ENCODE measurements at places on chromosomes 12 and 14.

DNA sequence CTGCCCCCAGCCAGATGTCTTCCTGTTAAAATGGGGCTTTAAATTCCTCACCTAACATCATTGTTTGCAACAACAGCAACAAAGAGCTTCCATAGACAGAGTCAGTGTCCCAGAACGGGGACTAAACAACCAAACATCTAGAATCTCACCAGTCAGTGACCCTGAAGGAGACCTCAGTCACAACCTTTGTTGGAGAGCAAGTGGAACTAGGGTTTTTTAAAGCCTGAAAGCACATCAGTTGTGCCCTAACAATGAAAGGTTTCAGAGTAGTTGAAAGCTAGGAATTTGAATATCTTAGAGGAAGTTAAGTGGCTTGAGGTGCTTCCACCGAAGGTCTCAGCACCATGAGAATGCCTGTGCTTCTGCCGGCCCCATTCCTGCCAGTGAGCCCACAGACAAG is 5.0 kb upstream of the ALDH2 start:
- DNase-seq: no peak

DNA sequence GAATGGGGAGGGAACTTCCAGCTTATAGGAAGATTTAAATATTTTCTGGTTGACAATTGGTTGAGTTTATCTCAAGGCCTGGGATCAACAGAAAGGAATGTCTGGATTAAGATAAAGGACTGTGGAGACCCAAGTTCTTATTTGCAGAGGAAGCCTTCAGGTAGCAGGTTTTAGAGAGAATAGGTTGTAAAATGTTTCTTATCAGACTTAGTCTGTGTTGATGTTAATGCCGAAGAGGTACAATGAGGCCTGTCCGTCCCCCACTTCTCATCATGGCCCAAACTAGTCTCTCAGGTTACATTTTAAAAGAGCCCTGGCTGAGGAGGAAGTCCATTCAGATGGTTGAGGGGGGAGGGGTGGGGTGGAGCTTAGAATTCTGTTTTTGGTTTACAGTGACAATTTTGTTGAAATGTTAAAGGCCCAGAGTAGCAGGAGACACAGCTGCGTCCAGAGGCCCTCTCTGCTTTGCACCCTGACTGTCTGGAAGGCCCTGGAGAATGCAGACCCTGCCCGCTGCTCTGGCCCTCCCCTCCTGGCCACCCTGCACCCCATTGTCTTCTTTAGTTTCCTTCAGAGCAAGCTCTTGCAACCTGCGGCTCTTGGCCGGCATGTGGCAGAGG is 672.5 kb upstream of the TMEM132C start:
- no peak for DNase-seq

DNA sequence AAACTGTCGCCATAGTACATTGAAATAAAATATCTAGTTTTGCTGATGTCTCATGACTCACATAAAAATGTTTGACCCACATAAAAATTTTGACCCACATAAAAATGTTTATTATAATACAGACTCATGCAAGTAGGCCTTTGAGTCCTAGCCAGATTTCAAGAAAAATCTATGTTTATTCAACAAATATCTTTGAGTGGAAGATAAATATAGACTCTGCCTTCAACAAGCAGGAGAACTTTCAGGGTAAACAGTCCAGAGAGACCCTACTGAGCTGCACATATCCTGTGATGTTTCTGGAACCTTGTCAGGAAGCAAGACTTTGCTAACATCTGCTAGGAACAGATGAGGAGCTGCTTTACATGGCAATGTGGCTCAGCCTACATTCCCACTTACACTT is 283.1 kb downstream of the MDGA2 start:
- DNase-seq: no peak

DNA sequence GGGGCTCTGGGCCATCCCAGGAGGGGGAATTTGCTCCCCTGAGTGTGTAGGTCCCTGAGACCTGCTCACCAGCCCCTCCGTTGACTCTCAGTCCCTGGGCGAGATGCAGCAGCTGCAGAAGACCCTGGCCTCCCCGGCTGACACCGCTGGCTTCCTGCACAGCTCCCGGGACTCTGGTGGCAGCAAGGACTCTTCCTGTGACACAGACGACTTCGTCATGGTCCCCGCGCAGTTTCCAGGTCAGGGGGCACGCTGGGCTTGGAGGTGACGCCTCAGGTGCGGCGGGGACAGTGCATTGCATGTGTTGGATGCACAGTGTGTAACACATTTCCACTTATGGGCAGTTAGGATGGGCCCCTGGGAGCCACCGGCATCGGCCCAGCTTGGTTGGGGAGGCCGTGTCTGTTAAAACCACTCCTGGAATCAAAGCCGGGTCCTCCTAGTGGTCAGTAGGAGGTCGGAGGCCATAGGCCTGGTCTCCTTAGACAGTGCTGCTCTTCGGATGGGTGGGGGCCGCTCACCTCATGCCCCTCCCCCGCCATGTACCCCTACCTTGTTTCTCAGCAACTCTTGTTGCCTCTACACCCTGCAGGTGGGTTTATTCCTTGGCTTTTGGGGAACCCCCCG is 17.1 kb upstream of the PUS1 start:
- DNase-seq: no peak

DNA sequence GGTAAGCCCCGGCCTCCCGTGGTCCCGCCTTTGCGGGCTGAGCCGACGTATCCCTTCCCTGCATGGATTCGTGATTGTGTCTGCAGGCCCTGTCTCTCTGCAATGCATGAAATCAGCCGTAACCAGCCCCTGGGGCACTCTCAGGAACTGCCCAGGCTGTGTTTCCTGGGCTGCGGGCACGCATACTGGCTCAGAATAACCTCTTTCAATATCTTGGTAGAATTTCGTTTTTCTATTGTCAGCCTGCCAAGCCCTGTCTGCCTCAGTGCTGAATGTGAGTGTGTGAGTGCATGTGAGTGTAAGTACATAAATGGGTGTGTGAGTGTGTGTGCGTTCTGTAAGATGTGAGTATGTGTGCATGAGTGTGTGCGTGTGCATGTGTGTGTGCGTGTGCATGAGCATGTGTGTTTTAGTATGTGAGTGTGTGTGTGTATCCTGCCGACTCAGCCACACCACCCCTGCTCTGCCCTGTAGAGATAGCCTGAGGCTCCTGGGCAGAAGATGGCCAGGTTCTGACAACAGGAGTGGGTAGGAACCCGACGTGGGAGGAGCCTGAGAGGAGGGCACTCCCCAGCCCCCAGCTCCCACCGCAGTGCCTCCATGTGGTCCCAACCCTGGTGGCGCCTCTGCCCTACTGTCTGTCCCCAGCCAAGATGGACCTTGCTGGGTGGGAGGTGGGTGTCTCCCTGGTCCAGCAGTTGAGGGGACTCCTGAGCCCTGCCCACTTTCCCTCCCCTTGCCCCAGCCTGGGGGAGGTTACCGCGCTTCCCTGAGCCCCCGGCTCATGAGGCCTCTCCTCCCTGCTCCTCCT is 268.8 kb downstream of the ADGRD1 start:
- DNase-seq: no peak

DNA sequence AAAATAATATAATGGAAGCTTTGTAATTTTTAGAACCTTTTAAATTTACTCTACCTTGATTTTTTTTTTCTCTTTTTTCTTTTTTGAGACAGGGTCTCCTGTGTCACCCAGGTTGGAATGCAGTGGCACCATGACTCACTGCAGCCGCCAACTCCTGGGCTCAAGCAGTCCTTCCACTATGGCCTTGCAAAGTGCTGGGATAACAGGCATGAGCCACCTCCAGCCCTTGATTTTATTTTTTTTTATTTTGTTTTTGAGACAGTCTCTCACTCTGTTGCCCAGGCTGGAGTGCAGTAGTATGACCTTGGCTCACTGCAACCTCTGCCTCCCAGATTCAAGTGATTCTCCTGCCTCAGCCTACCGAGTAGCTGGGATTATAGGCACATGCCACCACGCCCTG is 65.3 kb upstream of the TRAF3 start:
- DNase-seq: no peak

- DNase-seq: no peak
These were observed 33.0 kb upstream of the ULK1 start for GRCh38 chr12:131861261-131862083.

DNA sequence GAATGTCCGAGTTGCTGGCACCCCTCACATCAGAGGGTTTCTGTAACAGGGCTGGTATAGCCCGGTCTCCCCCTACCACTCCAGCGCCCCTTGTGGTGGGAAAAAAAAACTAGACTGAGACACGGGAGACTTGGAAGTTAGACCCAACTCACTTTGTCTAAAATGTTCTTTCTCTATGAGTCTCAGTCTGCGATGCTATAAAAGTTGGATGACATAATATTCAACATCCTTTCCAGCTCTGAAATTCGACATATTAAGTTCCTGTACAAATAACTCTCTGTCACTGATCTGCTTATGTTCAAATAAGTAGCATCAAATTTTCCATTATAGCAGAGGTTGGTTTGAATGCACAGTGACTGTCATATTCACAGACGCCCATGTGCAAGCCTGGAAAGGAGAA is 25.7 kb upstream of the TC2N start:
- DNase-seq: peak; percentile 41

DNA sequence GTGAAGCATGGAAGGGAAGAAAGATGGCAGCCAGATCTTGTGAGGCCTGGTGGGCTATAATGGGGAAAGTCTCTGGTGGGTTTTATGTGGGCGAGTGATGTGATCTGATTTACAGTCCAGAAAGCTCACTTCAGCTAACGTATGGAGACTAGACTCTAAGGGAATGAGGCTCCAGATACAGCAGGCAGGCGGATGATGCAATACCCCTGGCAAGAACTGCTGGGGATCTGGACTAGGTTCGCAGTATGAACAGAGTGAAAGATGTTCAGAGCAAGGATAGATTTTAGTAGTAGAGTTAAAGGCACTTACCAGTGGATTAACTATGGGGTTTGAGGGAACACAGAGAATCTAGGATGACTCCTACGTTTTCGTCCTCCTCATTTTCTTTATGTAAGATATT is 253.1 kb downstream of the ANO2 start:
- DNase-seq: no peak

GRCh38 chr12:58931518-58931917 is 11.2 kb upstream of the LRIG3 start:
- DNase-seq: no peak

DNA sequence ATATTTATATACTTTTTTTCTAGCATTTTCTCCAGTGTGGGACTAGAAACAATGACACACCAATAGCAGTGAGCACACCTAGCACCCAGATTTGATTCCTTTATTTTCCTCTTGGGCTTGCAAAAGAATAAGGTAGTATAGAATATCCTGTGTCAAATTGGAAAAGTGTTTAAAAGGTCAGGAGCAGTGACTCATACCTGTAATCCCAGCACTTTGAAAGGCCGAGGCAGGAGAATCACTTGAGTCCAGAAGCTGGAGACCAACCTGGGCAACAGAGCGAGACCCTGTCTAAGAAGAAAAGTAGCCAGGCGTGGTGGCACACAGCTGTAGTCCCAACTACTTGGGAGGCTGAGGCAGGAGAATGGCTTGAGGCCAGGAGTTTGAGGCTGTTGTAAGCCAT is 53.8 kb upstream of the SGPP1 start:
- no peak for DNase-seq

- DNase-seq: peak; percentile 46
These were observed at the start of gene PITPNM2 for GRCh38 chr12:123150744-123151456. TSS of gene PITPNM2 (minus strand) at chr12:123151090. CDS start at chr12:123034590, 116,500 bp downstream.

DNA sequence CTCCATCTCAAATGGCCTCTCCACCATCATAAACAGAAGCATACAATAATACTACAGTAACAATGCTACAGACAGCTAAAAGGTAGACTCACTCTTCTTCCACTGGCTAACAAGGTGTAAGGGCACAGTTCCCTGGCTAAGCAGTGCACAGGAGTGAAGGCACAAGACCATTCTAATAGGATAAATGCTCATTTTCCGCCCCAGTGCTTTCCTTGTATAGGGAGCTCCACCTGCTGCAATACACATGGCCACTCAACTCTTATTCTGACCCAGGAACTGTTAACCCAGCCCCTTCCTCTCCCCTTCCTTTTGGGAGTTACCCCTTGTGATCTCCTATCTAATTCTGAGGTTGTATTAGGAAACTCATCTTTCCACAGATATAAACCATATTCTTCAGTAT is 124.6 kb downstream of the KCNK10 start:
- DNase-seq: no peak

GRCh38 chr14:100891501-100892445 is 11.7 kb downstream of the RTL1 start:
- no peak for DNase-seq

GRCh38 chr12:2944401-2945047 is 14.7 kb upstream of the TEAD4 start:
- DNase-seq: peak; percentile 51

DNA sequence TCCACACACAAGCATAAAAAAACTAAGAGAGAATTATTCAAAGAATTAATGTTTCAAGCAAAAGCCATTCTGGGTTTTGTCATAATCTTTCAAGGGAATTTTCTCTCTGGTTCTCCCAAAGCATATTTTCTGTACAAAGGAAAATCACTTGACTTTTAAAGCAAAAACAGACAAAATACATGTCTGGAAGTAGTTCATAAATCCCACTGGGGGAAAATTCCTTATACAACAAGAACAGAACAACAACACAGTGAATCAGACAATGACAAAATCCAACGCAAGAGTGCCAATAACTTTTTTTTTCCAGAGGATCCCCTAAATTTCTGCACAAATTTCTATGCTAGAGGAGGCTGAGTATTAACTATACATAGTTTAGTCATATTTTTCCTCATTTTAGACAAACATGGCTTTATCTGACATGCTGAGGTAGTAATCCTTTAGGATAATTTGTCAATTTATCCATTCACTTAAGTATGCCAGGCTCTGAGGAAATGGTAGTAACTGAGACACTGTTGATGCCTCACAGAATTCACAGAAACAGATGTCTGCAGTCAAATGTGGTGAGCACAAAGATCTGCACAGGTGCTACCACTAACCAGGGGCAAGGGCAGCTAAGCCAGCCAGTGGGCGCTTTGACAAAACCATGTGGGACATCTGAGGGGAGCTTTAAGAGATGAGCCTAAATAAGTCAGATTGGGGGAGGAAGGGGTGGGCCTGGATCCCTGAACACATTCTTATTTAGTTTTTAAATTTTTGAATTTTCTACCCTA is 38.0 kb downstream of the GRIP1 start:
- DNase-seq: no peak

DNA sequence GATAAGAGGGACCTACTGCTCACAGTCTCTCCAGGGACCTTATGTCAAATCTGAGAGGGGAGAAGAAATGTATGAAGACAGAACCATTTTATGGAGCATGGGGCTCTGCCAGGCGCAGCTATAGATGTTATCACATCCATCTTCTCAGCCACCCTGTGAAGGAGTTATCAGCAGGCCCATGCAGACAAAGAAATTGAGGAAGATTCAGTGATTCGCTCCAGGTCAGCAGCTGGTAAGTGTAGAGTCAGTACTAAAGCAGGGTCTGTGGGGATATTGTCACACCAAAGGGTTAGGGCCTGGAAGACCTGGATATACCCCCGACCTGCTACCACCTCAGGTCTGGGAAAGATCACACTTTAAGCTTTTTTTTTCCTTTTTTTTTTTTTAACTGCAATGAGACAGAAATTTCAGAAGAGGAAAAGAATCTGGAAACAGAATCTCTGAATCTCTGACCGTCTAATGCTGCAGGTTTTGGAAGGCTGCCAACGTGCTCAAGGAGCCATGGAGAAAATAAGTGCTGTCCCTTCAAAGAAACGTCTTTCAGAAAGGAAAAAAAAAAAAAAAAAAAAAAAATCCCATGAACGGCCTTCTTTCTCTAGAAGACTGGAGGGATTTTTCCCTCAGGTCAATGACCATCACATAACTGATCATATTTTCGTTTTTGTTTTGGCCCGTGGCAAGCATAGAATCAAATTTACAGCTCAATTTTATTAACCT is 73.3 kb upstream of the PLEKHG7 start:
- no peak for DNase-seq

Data from CD4-positive, alpha-beta T cell treated with Interleukin-4 for 1 hour (primary cell).